Mammary epithelial cell (primary cell): ENCODE measurements at places on chromosomes 7 and 10.

DNA sequence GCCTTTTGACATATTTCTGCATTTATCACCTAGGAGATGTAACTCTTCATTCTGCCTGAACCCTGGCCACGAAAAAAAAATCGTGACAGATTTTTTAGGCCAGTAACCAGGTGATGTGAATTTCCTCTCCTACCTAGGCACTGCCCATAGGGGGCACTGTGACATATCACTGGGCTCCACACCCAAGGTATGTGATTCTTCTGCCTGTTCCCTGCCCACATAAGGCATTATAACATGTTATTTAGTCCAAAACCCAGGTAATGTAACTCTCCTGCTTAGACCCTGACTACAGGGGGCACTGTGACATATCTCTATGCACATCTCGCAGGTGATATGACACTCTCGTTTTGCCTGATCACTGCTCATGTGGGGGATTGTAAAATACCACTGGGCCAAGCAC lies 29.5 kb upstream of the ZNF107 start:
- no peak for DNase-seq

- no peak for DNase-seq
These were observed 142.8 kb downstream of the CXCL12 start for GRCh38 chr10:44242091-44242490.

GRCh38 chr10:95440756-95441546 lies 120.2 kb downstream of the SORBS1 start:
- DNase-seq, result no peak

- no peak for DNase-seq
These were observed 13.3 kb downstream of the KMT2E start for GRCh38 chr7:105027176-105027853.

GRCh38 chr10:75814014-75814413 lies 382.6 kb downstream of the LRMDA start:
- DNase-seq, result no peak

DNA sequence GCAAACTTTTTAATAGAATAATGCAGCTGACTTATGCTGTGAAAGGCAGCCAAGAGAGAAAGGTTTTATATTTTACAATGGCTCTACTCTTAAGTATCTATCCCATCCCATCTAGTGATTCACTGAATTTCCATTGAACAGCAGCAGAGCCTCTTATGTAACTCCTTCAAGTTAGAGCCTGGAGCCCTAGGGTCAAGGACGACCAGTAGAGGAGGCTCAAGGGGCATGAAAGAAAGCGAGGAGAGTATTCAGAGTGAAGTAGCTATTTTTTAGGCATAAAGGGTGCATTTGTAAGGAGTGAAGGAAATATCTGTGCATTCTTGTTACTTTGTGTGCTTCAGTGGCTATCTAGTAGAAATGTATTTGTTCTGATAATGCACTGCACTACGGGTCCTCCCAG lies 180.2 kb upstream of the TPK1 start:
- no peak for DNase-seq

- no peak for DNase-seq
These were observed 22.9 kb downstream of the PLXDC2 start for GRCh38 chr10:19839090-19839489.

DNA sequence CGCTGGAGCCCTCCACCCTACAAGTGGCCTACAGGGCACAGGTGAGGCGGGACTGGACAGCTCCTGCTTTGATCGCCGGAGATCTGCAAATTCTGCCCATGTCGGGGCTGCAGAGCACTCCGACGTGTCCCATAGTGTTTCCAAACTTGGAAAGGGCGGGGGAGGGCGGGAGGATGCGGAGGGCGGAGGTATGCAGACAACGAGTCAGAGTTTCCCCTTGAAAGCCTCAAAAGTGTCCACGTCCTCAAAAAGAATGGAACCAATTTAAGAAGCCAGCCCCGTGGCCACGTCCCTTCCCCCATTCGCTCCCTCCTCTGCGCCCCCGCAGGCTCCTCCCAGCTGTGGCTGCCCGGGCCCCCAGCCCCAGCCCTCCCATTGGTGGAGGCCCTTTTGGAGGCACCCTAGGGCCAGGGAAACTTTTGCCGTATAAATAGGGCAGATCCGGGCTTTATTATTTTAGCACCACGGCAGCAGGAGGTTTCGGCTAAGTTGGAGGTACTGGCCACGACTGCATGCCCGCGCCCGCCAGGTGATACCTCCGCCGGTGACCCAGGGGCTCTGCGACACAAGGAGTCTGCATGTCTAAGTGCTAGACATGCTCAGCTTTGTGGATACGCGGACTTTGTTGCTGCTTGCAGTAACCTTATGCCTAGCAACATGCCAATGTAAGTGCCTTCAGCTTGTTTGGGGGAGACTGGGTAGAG lies at the start of gene COL1A2:
Gene COL1A2, plus strand, starts transcription at position 459 of the 704 bp plus-strand sequence. Its CDS starts 137 bp downstream, at position 596.
- DNase-seq, result no peak

DNA sequence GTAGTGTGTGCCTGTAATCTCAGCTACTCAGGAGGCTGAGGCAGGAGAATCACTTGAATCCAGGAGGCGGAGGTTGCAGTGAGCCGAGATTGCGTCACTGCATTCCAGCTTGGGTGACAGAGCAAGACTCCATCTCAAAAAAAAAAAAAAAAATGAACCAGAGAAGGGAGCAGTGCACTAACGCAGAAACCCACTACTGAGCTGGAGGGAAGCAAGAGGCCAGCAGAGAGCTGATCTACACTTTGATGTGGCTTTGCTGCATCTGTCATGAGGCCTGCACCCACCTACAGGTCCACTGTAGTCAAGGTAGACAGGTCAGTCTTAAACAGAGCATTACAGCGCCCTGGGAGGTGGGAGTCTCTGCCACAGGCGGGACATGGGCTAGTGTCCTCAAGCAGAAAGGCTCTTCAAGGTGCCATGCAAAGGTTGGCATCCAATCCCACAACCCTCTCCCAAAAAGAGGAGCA lies 30.0 kb downstream of the MAT1A start:
- DNase-seq, result no peak

GRCh38 chr7:22213081-22213480 lies 143.9 kb downstream of the RAPGEF5 start:
- DNase-seq, result no peak
